ENCODE measurements at places on chromosomes 7 and 10.

DNA sequence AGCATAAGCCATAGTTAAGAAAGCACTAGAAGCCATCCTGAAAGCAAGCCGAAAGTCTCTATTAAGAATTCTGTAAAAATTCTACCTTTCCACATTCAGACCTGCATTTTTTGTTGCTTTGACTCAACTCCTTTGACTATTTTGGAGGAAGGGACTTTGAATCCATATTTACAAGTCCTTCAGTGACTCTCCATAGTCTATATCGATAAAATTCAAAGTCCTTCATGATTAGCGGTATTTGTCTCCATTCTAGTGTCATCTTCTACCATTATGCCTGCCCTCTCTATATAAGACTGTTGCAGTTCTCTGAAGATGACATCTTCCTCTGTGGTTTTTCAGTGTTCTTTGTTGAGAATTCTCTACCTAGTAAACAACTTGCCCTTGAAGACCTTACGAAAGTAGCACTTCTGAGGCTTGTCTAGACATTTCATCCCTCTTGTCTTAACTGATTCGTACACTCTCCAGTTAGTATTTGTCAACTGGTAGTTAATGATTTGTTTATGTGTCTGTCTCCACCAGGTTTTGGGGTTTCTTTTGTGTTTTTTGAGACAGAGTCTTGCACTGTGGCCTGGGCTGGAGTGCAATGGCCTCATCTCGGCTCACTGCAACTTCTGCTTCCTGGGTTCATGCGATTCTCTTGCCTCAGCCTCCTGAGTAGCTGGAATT lies 1.7 kb downstream of the CCSER2 start:
- no peak for DNase-seq
- H3K27ac ChIP-seq: no peak overlapping the region
- H3K36me3 ChIP-seq: no peaks in the 10 kb centered on the region
- no peaks in the 10 kb centered on the region for H3K4me1 ChIP-seq

GRCh38 chr10:70943841-70944466 lies 55.6 kb upstream of the PCBD1 start:
- no peak for DNase-seq
- no peak overlapping the region for H3K4me3 ChIP-seq
- no peaks in the 10 kb centered on the region for H3K36me3 ChIP-seq
- H3K27ac ChIP-seq: peak overlapping the region; percentile 18
- no peaks in the 10 kb centered on the region for H3K4me1 ChIP-seq

- no peaks in the 10 kb centered on the region for H3K4me1 ChIP-seq
- no peaks in the 10 kb centered on the region for H3K36me3 ChIP-seq
- no peaks in the 10 kb centered on the region for H3K27me3 ChIP-seq
- DNase-seq: no peak
- H3K4me3 ChIP-seq: no peak overlapping the region
Measured at GRCh38 chr7:115613836-115614235, 416.7 kb downstream of the TFEC start.

DNA sequence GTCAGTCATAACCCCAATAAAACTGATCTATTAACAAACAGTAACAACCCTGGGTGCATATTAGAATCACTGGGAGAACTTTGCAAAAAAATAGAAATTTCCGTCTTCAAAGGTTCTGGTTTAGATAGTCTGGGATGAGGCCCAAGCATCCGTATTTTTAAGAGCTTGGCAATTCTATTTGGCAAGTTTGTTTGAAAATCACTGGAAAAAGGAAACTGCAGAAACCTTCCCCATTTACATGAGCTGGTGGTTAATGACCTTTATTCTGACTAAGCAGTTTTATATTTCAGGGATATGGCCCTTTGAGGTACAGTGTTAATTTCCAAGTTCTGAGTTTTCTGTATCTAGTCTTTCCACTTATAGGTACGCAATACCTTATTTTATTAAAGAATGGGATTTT lies 115.8 kb upstream of the PRR15 start:
- no peak overlapping the region for H3K4me3 ChIP-seq
- no peaks in the 10 kb centered on the region for H3K36me3 ChIP-seq
- peaks cover 23% of the 10 kb centered on the region for H3K4me1 ChIP-seq
- no peak for DNase-seq
- H3K27me3 ChIP-seq: no peaks in the 10 kb centered on the region

GRCh38 chr10:60270426-60270825 lies 119.2 kb downstream of the ANK3 start:
- no peak overlapping the region for H3K4me3 ChIP-seq
- no peak for DNase-seq
- H3K27ac ChIP-seq: no peak overlapping the region
- no peaks in the 10 kb centered on the region for H3K27me3 ChIP-seq
- peaks cover 8% of the 10 kb centered on the region for H3K4me1 ChIP-seq

GRCh38 chr10:115974816-115975430 lies 298.1 kb downstream of the GFRA1 start:
- no peaks in the 10 kb centered on the region for H3K27me3 ChIP-seq
- H3K36me3 ChIP-seq: no peaks in the 10 kb centered on the region
- H3K27ac ChIP-seq: no peak overlapping the region
- H3K4me3 ChIP-seq: no peak overlapping the region
- no peak for DNase-seq

- no peak overlapping the region for H3K27ac ChIP-seq
- H3K36me3 ChIP-seq: no peaks in the 10 kb centered on the region
- H3K4me3 ChIP-seq: no peak overlapping the region
- H3K27me3 ChIP-seq: no peaks in the 10 kb centered on the region
Measured at GRCh38 chr7:79286181-79286580, 167.3 kb downstream of the MAGI2 start.

Measured in heart left ventricle (tissue), 16 donors.